ENCODE measurements at places on chromosomes 16 and 17.

DNA sequence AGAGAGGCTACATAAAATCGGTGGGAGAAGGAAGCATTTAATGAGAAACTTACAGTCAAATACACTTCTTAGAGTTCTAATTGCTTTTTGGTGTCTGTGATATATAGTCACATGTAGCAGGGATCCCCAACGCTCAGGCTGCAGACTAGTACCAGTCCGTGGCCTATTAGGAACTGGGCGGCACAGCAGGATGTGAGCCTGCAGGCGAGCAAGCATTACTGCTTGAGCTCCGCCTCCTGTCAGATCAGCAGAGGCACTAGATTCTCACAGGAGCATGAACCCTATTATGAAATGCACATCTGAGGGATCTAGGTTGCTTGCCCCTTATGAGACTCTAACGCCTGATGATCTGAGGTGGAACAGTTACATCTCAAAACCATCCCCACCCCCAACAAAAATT is 158.5 kb downstream of the TANC2 start:
- no peak for DNase-seq

DNA sequence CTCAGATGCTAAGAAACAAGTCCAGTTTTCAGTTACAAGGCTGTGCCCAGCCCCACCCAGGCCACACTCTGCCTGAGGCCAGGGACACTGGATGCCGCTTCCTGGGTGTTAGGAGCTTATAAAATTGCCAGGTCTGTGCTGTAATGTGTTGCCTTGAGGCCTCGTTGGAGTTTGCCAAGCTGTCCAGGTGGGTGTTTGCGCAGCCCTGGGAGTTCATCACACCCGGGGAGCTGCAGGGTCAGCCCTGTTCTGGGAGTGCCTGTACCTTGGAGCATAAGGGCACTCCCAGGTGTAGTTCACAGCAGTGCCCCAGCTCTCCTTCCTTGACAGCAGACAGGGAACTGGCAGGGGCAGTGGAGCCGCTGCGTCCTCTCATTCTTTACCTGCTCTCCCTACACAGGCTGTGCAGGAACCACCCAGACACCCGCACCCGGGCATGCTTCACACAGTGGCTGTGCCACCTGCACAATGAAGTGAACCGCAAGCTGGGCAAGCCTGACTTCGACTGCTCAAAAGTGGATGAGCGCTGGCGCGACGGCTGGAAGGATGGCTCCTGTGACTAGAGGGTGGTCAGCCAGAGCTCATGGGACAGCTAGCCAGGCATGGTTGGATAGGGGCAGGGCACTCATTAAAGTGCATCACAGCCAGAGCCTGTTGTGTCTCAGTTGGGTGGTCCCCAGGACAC is 1.6 kb downstream of the GFER start:
- no peak for DNase-seq

DNA sequence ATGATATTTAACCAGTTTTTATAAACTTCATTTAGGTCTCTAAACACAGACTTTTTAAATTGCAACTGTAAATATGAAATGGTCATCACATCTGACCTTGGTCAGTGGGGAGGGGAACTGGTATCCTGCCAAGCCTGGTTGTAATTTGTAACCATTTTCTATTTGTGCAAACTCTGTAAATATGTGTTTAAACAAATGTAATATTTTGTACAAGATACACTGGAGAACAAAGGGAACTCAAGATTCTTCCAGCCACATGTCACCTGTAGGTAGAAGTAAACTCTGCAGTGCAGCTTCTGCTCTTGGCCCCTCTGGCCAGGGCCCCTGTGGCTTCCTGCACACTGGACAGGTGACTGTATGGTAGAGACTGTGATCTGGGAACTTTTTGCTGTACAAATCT is 35.8 kb downstream of the AKAP1 start:
- no peak for DNase-seq

- no peak for DNase-seq
These were observed 368.2 kb downstream of the SNX29 start for GRCh38 chr16:12344577-12345343.

DNA sequence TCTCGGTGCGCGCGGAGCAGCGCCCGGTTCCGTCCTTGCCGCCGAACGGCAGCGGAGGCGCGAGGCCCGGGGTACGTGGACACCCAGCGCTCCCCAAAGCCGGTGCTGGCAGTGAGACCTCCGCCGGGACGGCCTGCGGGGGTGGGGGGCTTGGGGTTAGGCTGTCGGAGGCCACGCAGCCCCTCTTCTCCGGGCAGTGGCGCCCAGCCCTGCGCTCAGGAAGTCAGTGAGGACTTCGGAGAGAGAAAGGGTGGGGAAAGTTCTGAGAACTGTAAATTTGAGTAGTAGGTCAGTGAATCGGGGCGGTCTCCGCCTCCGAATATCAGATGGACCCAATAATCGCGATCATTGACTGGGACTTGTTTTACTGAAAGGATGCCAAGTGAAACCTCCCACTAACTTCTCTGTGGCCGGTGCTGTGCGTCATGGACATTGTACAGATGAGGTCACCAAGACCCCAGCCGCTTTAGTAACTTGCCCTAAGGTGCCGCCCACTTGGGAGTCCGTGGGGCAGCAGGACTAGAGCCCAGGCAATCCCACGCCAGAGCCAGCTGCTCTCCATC is 468 bp downstream of the IL4R start:
- DNase-seq = no peak

DNA sequence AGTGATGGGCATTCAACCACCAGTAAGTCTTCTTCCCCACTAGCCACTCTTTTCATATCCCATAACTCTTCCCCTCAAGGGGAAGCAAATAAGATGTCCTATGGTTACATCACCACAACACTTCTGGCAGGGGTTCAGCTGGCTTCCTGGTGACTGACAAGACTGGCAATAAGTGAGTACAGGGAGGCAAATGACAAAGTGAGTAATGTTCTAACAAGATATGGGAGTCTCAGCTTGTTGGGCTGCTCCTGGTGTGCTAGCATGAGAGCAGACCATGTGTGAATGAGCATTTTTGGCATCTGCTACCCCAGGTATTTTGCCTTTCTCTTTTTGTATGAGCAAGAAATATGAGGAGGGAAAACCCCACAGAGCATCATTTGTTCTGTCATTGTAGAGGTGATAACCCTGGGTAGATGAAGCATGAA is 9.9 kb downstream of the TMIGD1 start:
- no peak for DNase-seq

All from SK-N-MC (cell line).